ENCODE measurements at places on chromosomes 11 and 22.

DNA sequence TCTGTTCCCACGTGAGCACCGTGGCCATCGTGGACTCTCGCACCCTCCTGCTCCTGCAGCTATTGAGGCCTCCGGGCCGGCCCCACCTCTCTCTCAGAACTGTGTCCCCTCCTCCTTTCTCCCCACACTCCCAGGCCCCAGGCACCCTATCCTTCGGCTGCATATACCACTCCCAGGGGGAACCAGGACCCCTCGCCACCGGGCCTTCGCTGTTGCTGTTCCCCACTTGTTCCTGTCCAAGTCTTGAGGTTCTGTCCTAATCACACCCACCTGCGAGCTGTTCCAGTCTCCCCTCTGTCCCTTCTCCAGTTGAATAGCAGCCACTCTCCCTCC is 43.0 kb upstream of the CDON start:
- no peak for DNase-seq

GRCh38 chr11:48019217-48019584 is 38.8 kb downstream of the PTPRJ start:
- no peak for DNase-seq

- no peak for DNase-seq
Observed at GRCh38 chr11:6251120-6251733, 8.4 kb upstream of the CCKBR start.

- no peak for DNase-seq
Observed at GRCh38 chr11:1656670-1657069, 27.1 kb downstream of the KRTAP5-5 start.

- no peak for DNase-seq
Observed at GRCh38 chr22:25666308-25666707, 75.7 kb upstream of the MYO18B start.

DNA sequence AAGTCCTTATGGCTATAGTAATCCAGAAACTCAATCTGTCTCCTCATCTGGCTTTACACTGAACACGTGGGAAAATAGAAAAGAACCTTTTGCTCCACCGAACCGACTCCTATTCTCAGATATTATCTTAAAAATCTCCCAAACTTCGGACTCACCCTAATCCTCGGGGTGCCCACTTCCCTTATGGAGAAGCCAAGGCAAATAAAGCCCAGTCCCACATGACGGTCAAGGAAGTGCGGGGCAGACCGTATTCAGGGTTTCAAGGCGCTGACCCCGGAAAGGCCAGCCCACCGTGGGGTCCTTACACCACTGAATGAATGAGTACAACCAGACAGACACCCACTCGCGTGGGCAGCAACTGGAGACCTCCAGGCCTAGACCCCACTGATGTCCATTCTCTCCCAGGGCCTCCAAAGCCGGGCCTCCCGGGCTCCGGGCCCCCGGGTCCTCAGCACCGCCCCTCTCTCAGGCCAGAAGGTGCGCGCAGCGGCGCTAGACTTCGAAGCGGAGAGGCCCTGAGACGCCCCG is 489 bp downstream of the NUP98 start:
- no peak for DNase-seq

- DNase-seq, result no peak
Observed at GRCh38 chr11:31702966-31703365, 108.2 kb downstream of the PAX6 start.

DNA sequence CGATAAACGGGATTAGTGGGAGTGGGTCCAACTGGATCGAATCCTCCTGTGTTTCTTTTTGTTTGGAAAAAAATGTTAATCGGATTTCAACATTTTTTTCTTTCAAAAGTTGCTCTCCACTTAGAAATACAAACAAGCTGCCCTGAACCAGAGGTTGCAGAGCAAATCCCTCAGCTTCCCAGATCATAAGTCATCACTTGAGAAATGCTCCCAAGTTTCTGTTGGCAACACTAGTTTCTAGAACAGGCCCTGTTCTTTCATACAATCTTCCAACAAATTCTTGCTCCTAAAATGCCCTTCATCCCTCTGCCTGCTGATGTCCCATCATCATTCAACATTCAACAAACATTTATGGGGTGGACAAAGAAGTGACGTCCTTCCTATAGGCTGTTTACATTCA is 1.3 kb upstream of the MLC1 start:
- DNase-seq, result no peak

- DNase-seq, result no peak
Observed at GRCh38 chr11:119121811-119122124, 388 bp downstream of the HINFP start.

DNA sequence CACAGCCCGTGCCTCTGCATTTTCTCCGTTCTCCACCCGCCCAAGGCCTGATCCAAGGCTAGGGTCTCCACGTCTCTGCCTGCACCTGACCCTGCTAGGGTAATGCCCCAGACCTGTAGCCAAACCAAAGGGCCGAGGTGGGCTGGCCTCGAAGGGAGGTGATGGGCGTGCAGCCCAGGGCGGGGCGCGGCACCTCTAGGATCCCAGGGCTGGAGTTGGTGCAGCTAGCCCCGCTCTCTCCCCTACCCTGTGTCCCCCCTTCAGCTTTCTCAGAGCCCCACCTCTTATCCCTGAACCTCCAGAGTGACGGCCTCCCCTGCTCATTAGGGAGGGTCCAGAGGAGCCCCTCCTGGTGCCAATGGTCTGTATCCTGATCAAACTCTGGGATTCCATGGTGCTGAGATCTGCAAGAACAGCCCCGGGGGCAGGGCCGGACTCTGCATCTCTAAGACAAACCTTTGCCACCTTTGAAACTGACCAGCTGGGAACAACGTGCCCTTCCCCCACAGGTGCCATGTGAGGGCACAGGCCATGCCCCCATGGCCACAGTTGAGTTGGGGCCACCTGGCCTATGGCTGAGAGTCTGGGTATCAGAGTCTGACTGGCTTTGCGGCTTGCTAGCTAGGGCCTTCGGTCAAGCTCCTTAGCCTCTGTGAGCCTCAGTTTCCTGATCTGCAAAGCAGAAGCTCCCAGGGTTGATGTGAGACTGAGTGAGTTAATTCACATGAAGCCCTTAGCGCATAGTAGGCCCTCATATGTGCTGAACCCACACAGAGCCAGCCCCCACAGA is 23.1 kb upstream of the CBX7 start:
- DNase-seq, result no peak

Measured in activated naive CD8-positive, alpha-beta T cell treated with anti-CD3 and anti-CD28 coated beads, Interleukin-2, amount 50 U/mL, for 16 hours (primary cell).